NCI-H82 (cell line): ENCODE measurements at places on chromosomes 2 and 18.

DNA sequence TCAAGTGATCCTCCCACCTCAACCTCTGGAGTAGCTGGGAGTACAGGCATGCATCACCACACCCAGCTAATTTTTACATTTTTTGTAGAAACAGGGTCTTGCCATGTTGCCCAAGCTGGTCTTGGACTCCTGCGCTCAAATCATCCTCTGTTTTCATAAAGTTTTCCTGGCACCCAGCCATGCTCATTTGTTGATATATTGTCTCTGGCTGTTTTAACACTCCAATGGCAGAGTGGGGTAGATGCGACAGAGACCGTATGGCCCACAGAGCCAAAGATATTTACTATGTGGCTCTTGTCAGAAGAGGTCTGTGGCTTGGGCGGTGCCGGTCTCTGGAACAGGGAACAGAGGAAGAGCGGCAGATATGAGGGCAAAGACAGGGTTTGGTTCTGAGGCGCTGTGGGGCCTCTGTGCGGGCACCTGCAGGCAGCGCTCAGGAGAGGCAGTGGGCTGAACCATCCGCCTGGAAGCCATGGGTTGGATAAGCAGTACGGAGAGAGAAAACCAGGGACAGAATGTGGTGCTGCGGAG is 50.2 kb downstream of the CENPO start:
- DNase-seq, result no peak

DNA sequence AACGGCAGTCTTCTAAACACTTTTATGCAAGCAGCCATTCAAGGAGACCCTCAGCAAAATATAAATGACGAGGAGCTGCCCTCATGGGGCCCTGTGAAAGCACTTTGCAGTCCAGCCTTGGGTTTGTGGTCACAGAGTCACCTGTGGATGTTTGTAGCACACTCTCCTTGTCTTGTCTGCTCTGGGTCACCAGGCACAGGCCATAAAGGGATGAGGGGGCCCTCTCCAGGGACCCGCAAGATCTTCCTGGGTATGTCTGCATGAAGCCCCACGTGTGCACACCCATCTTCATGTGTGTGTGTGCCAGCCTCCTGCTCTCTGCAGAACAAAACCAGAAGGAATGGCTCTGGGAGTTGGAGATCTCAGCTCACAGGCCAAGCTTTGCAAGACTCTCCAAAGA is 36.2 kb downstream of the ATOH8 start:
- DNase-seq, result no peak

DNA sequence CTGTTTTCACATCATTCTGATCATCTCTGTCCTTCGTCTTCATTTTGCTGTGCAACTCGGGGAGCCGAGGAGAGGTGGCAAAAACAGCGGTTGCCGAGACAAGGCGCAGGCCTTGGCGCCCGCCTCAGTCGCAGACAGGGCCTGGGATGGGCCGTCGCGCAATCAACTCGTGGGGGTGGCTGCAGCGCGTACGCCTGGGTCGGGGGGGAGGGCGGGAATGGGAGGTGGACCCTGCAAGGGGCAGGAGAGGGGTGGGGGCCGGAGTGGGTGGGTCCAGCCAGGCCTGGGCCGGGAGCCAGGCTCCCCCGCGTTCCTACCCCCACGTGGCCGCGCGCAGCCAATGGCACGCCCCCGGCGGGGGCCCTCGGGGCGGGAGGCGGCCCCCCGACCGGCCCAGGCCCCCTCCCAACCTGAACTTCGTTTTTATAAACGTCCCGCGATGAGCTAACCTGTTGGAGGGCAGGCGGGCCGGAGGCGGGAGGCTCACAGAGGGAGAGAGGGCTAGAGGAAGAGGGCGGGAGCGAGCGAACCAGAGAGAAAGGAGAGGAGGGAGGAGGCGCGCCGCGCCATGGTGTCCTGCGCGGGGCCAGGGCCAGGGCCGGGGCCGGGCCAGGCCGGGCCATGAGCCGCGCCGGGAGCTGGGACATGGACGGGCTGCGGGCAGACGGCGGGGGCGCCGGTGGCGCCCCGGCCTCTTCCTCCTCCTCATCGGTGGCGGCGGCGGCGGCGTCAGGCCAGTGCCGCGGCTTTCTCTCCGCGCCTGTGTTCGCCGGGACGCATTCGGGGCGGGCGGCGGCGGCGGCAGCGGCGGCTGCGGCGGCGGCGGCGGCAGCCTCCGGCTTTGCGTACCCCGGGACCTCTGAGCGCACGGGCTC is at the start of gene HOXD13:
HOXD13 (plus strand) TSS at position 452 of the 875 bp plus-strand sequence; CDS start at position 622, 170 bp downstream.
- peak; percentile 83 for DNase-seq

- no peak for DNase-seq
These were observed 86.1 kb downstream of the SH3YL1 start for GRCh38 chr2:177733-178132.

DNA sequence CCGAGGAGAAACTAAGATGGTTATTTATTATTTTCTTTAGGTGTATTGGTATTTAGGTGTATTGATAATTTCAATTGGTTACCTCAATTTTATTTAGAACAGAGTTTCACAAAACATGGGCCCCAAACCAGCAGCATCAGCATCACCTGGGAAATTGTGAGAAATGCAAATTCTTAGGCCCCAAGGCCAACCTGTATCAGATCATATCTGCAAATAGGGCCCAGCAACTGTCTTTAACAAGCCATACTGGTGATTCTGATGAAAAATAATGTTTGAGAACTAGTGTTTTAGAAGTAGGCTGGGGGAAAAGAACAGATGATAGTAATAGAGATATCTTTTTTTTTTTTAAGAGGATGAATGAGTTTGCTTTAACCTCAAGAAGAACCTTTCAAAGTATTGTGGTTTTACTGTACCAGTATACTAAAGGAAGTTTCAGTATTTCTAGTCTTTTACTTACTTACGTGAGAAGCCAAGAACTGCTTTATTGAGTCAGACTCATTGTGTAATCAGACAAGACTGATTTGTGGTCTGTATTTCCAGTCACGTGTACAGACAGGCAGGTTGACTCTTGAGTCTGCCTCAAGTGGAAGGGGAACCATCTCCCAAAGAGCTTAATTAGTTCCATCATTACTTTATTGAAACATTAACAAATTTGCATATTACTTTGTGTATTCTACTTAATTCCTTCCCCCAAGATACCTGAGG is 60.4 kb upstream of the GAREM1 start:
- no peak for DNase-seq

- no peak for DNase-seq
These were observed 36.0 kb downstream of the ANKRD12 start for GRCh38 chr18:9172506-9173127.

DNA sequence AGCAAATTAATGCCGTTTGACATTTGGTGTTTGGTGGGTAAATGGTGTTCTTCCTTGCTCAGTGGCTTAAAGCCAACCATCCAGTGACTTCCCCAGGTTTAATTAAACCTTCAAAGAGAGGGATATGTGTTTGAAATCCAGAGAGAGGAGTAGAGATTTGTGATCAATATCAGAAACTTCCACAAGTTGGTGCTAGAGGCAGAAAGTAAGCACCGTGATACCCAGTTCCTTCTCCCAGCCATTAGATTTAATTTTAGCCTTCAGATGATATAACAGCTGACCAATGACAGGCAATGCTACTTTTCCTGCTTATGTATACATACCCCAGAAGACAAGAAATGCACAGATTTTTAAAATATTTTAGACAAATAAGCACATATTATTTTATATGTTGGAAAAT is 398.5 kb downstream of the CDH2 start:
- DNase-seq, result peak; percentile 33

DNA sequence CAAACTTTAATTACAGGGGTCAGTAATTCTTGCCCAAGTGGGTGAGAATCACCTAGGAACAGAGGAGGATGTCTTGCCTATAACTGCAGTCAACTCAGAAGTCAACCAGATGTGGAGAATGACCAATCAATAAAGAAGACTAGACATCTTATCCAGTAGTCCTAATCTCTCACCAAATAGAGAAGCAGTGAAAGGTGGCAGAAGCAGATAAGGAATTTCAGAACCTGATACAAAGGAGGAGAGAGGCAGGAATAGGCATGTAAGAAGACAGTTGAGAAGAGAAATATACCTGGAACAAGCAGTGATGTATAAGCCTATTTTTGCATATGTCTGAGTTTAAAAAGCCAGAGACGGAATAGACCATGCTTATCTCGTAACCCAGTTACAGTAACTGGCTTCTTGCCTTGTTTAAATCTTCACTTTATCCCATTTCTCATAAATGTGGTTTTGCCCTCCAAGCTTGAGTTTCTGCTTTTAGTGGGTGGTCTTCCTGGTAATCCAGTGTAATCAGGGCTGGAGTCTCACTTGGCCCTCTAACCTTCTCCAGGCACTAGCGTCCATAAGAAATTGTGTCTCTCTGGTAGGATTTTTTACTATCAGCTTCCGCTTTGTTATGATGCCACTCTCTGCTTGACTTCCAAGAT is 401.0 kb downstream of the SUCLG1 start:
- DNase-seq, result no peak

DNA sequence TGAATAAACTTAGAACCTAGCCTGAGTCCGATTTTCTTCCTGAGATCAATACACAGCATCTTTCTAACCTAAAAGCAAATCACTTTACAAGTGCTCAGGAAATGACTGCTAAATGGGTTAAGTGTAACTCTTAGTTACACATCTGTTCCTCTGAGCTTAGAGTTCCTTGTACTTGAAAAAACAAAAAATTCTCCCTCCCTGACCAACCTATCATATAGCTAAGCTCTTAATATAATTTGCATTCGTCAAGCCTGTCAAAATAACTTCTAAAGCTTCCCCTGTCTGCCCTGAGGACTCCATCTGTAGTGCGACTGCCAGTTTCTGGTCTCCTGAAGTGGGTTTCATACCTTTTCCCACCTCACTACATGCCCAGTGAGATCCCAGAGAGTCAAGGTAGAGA is 190.4 kb downstream of the NCK2 start:
- peak; percentile 88 for DNase-seq

DNA sequence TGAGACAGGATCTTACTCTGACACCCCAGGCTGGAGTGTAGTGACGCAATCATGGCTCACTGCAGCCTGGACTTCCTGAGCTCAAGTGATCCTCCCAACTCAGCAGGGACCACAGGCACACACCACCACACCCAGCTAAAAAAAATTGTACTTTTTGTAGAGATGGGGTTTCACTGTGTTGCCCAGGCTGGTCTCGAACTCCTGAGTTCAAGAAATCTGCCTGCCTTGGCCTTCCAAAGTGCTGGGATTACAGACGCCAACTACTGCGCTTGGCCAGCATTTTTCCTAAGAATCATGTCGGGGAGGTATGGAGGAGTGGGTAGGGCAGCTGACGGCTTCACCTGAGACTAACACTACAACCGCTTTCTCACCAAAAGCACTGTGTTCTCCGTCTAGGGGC is 50.4 kb downstream of the CYP26B1 start:
- DNase-seq, result no peak

- peak; percentile 51 for DNase-seq
These were observed 94.6 kb downstream of the PMAIP1 start for GRCh38 chr18:59994357-59994756.

DNA sequence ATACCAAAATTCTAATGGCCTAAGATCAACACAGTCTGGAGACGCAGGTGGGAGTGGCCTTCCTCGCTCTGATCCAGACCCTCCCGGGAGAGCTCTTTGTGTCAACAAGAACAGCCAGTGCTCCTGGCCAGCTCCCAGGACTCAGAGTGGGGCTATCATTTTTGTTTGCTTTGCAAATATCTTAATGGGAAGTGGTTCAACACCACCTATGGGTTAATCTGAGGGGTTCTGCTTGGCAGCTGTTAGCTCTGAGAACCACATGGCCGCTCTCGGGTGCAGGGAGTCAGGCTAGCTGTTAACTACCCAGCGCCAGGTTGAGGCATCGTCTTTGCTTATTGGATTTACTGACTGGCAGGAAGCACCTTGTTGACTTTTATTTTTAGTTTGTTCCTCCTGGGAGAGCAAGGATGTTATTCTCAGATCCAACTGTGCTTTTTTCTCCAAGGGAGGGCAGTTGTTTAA is 184.8 kb upstream of the SP5 start:
- peak; percentile 94 for DNase-seq

DNA sequence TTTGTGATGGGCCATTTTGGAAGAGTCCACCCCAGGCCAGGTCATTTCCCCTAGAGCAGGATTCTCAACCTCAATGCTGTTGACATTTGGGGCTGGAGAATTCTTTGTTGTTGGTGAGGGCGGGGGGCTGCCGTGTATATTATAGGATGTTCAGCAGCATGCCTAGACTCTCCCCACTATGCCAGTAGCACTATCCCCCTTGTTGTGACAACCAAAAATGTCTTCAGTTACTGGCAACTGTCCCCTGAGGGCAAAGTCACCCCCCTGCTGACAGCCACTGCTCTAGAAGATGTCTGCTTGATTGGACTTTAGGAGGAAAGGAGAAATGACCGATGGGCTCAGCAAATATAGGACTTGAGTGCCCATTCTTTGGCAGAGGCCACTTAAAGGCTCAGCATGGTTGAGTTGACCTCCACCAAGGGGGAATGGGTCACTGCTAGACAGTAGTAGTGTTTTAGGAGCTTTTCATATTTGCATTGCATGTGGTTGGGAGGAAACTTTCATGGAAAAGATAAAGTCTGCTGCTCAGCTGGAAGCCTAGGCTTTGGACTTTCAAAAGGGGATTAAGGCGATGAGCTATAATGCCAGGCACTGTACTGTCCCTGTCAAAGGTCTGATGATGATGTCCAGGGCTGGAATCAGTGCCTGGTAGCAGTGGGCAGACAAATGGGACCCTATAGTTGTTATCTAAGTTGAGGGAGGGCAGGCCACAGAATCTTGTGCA is 61.1 kb upstream of the MCFD2 start:
- no peak for DNase-seq

DNA sequence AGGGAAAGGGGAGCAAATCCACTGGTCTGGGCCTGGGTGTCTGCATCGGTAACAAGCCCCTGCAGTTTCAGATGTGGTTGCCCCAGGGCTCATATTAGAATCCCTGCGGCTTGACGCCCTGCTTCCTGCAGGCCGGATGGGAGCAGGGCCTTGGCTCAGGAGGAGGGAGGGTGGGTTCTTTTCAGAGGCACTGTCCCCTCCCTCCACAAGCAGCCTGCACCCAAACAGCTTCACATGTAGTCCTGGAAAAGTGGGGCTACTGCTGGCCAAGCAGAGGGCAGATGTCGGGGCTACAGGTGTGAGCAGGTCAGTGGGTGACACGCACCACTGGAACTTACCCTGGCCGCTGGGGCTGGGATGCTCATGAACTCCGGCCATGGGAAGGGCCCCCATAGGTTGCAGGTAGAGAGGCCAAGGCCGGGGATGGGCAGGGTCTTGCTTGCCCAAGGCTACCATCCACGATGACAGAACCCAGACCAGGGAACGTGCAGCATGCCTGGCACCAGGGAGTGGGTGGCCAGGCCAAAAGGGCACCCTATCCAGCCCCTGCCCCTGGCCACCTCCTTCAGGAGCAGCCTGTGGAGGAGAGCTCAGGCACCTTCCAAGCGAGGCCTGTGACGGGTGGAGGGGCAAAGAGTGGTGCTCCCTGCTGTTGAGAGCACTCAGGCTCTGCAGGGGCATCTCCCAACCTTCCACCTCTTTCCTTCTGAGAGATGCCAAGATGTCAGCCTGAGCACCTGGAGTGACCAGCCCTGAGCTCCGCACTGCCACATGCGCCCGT is 16.8 kb downstream of the ARID5A start:
- no peak for DNase-seq

DNA sequence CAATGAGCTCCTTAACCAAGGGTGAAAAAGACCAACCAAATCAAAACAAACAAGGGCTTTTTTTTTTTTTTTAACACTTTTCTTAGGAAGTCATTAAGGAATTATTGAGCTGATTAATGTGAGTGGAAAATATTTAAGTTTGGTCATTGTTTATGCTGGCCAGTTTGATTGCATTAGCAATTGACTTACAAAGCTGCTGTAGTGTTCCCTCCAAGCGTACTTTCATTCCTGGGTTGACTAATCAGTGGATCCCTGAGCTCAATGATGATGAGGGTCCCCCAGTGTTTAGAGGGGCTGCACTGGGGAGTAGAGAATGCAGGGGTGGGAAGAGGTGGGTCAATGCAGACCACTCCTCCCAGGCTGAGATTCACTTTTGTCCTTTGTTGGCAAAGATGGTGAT is 119.3 kb downstream of the PRKCE start:
- DNase-seq, result no peak
